ENCODE measurements at places on chromosomes 16 and 17. TPM values are rescaled to one million over a fixed set of nuclear protein-coding genes. Genes with fewer than 3 reads are reported as not detected.

Gene TBC1D3C
- total RNA-seq: not detected

DNA sequence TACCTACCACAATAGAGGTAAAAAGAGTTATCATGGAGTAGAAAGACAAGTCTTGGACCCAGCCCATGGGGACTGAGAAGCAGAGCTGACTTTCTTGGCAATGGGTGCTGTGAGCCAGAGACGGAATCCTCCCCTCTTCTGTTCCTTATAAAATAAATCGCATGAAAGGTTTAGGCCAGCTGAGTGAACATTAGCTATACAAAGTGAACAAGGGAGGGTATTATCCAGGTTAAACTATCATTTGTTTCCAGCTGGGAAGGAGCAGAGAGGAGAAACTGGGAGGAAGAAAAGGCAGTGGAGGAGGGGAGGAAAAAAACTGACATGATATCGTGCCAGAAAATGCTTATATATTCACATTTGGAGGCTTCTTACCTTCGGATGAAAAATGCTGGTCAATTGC, 13.3 kb upstream of the PAFAH1B1 start:
- no peak for ATAC-seq

- no peak for ATAC-seq
Observed at GRCh38 chr17:1294157-1294717, 14.8 kb downstream of the TRARG1 start.

GRCh38 chr17:19315104-19315503, 47.4 kb downstream of the B9D1 start:
- ATAC-seq: no peak

Gene PPP1R27
- 1.2 TPM for total RNA-seq

Gene UBALD2
- 15.0 TPM for total RNA-seq

DNA sequence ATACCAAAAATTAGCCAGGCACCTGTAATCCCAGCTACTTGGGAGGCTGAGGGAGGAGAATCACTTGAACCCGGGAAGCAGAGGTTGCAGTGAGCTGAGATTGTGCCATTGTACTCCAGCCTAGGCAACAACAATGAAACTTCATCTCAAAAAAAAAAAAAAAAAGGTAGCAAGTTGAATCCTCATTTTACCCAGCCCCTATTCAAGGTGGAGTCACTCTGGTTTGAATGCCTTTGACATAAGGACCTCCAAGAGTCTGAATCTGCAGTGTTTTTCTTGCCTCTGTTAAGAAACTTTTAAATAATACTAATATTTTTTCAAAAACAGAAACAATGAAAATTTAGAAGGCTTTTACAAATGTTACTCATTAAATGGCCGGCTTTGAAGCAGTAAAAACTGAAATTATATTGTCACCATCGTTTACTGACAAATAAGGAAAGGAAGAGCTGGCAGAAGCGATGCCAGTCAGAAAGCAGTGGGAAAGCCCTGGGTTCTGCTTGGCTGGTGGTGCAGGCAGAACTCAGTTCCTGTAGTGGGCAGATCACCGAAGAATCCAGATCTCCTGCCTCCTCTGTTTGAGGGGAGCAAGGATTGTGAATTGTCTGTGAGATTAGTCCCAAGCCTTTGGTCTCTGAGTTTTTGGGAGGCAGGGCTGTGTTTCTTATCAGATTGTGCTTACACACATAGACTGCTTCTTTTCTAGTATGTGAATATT, 99.7 kb upstream of the HAS3 start:
- no peak for ATAC-seq

GRCh38 chr16:79632289-79632688, 31.8 kb upstream of the MAF start:
- ATAC-seq: no peak

Gene KCNH4
- 0.13 TPM for total RNA-seq

Gene ABCA3
- 2.1 TPM for total RNA-seq

Gene TUBB3
- total RNA-seq: 345 TPM

GRCh38 chr17:38584350-38584925, 21.3 kb downstream of the SRCIN1 start:
- ATAC-seq: peak; percentile 74

DNA sequence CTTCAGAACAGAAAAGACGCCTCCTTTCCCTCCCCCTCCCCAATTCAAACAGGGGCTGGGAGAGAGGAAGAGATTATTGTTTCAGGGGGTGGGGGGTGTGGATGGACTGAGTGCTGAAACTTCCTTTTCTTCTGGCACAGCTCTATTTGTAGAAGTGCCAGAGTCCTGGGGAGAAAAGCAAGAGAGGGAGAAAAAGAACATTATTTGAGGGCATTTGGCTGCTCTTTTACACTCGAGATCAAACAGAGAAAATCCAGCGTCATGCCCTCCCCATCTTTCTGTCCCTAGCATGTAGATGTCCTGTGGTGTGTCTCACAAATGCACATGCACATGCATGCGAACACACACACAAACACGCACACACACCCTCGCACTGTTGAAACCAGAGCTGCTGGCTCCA, 13.0 kb downstream of the ARL4D start:
- ATAC-seq: no peak

Gene TLCD2
- 4.1 TPM for total RNA-seq

DNA sequence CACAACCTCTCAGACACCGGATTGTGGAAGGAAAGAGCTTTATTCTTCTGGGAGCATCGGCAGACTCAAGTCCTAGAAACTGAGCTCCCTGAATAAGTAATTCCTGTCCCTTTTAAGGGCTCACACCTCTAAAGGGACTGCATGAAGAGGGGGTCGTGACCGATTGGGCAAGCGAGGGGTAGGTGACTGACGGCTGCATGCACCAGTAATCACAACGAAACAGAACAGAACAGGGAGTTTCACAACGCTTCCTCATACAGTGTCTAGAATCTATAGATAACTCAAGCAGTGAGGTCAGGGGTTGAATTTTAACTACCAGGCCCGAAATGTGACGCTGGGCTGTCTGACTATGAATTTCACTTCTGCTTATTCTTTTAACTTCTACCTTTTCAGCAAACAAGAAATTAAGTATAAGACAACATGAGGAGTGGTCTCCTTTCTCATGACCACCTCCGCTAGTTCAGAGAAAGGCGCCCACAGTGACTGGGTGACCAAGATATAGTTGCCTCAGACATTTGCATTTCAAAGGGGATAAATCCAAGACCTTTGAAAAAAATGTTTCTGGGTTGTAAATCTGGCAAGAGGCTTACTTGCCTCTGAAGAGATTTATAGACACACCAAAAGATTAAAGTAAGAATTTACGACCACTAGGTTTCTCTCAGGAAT, 88.4 kb upstream of the ATF7IP2 start:
- ATAC-seq: no peak

Gene ZFP1
- 15.6 TPM for total RNA-seq

Gene AP2B1
- 73.7 TPM for total RNA-seq

Gene CSH1
- total RNA-seq: not detected

DNA sequence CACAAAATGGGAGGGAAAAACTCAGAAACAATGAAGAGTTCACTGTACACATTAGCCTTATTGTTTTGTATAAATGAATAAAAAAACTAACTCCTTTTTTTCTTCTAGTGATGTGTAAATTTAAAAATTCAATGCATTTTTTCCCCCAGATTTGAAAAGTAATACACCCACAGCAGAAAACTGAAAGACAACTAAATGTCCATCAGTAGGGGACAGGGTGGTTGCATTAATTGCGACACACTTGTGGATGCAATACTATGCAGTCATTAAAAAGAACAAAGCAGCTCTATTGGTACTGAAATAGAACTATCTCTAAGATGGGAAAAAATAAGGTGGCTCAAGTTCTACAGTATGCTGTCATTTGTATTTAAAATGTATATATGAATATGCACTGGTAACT, 13.7 kb upstream of the WIPI1 start:
- ATAC-seq: no peak

DNA sequence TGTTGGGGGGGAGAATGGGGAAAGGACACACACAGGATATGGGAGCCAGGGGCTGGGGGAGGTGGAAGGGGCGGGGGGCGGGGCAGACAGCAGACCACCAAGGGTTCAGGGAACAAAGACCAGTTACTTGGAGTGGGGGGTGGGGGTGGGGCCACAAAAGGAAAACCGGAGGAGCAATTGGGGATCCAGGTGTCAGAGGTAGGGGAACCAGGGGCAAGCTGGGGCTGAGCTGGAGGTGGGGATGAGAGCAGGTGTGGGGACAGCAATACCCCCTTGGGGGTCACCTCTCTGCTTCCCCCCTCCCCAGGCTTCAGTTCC, 1.4 kb upstream of the ORAI3 start:
- ATAC-seq: no peak

- ATAC-seq: no peak
Observed at GRCh38 chr17:7263801-7264078, 1.5 kb upstream of the CLDN7 start.

DNA sequence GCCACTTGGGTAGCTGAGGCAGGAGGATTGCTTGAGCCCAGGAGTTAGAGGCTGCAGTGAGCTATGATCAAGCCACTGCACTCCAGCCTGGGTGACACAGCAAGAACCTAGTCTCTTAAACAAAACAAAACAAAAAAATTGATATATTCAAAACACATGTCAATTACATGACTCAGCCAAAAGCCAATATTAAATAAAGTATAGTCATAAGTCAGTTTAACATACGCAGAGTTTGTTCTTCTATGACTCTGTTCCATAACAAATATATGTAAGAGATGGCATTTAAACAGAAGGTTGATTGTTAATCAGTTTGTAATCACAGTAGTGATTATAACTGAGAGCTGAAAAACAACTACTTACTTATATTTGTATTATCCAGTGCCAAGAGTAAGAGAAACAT, 106.5 kb downstream of the CDH8 start:
- no peak for ATAC-seq

GRCh38 chr16:807347-808084, 7.0 kb upstream of the GNG13 start:
- peak; percentile 95 for ATAC-seq

Gene CD79B
- not detected for total RNA-seq

Gene EFNB3
- 6.8 TPM for total RNA-seq

Gene RAB37
- total RNA-seq: 0.14 TPM

Gene CMTM1
- total RNA-seq: 1.5 TPM

Gene GLTPD2
- total RNA-seq: 0.65 TPM

Gene MPO
- total RNA-seq: not detected

Gene MARCHF10
- total RNA-seq: 0.55 TPM

Gene C17orf113
- total RNA-seq: 0.94 TPM

GRCh38 chr16:67814567-67814966, 7.9 kb downstream of the TSNAXIP1 start:
- no peak for ATAC-seq

Gene AXIN1
- total RNA-seq: 17.0 TPM

DNA sequence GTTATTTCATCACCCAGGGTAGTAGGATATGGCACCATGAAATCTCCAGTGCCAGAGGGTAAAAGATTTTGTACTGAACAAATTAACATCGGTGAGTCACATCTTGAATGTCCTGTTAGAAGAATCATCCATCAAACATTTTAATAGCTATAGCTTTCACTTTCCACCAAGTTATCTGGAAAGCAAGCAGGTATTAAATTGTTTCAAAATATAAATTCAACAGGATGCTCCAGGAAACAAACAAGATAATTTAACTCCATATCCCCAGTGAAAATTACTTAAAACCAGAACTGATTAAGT, 2.4 kb downstream of the VEZF1 start:
- ATAC-seq: no peak

- ATAC-seq: no peak
Observed at GRCh38 chr17:58381124-58382035, 29.4 kb upstream of the SUPT4H1 start.

Gene CD300LG
- 1.4 TPM for total RNA-seq

Gene SPN
- total RNA-seq: 0.36 TPM
